ENCODE measurements at places on chromosomes 3 and 15.
A peak's percentile ranks its signal among the peaks of the same experiment; 100 is the strongest.

GRCh38 chr3:32237670-32238452 is 619 bp upstream of the CMTM8 start:
- DNase-seq: no peak

DNA sequence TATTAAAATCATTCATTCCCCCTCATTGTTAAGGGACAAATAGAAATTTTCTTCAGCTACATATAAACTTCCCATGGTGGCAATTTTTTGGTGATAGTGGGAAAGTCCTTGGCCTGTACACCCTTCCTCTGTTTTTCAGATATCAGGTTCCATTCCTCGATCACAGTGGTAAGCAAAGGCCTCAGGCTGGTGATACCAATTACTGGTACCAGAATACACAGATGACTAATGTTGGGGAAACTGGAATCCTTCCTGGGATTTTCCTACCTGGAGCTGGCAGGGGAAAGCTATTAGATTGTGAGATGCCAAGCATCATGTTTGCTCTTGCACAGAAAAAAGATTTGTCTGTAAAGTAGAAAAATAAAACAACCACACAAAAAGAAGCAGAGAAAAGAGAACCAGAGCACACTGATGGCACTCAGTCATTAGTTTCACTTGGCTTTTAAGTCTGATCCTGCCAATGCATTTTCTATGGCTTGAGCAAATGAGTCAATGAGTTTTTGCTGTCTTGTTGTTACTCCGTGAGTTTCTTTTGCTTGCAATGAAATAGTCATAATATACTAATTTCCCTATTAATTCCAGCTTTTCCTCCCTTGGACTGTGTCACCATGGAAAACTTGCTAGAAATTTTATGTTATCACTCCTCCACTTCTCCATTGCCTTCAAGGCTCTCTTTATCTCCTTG is 795.0 kb downstream of the ROBO1 start:
- DNase-seq: no peak

- no peak for DNase-seq
These were observed 27.8 kb upstream of the AP4E1 start for GRCh38 chr15:50880651-50881114.

DNA sequence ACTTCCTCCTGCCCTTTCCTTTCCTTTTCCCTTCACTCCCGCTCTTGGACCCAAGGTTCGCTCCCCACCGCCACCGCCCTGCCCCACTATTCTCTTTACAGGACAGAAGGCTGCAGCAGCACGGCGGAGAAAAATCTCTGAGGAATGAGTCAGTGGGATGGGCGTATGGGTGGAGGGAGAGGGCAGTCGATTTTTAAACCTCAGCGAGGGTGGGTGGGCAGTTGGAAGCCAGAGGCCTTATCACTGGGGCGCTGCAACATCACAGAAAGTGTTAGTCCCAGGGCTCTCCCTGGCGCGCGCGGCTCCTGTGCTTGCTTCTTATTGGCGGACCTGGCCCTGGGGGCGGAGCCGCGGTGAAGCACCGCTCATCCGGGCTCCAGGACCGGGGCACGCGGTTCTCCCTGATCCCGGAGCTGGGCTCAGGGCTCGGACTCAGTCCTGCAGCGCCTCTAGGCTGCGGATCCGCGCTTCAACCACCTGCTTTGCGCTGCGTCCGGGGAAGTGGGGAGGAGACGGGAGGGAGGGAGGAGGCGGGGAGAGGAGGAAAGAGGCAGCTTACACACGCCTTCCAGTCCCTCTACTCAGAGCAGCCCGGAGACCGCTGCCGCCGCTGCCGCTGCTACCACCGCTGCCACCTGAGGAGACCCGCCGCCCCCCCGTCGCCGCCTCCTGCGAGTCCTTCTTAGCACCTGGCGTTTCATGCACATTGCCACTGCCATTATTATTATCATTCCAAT is at the start of gene ALCAM:
ALCAM (plus strand) TSS at position 584 of the 737 bp plus-strand sequence.
- DNase-seq: peak; percentile 97

DNA sequence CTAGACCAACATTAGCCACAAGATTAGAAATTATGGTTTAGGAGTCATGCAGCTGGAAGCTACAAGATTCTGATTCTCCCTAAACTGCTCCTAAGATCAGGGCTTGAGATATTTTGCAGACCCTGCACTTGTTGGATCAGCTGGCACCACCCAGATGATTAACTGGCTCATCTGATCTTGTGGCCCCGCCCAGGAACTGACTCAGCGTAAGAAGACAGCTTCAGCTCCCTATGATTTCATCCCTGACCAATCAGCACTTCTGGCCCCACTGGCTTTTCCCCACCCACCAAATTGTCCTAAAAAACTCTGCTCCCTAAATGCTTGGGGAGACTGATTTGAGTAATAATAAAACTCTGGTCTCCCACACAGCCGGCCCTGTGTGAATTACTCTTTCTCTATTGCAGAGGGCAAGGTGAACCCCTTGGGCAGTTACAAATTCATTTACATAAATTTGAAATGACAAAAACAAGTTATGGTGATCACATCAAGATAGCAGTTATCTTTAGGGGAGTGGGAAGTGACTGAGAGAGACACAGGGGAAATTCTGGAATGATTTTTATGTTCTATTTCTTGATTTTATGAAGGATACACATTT is 76.5 kb downstream of the CD200R1L start:
- no peak for DNase-seq
